ENCODE measurements at places on chromosomes 1 and 21. TPM values are rescaled to one million over a fixed set of nuclear protein-coding genes. Genes with fewer than 3 reads are reported as not detected.

Gene SFT2D2
- total RNA-seq, result 32.8 TPM

GRCh38 chr1:94993931-94994645 is 67.2 kb upstream of the CNN3 start:
- DNase-seq, result no peak

Gene ZFP69B
- 3.5 TPM for total RNA-seq

GRCh38 chr1:103112546-103112945 is 4.2 kb upstream of the COL11A1 start:
- DNase-seq, result no peak

Gene GSTM5
- total RNA-seq, result 12.3 TPM

DNA sequence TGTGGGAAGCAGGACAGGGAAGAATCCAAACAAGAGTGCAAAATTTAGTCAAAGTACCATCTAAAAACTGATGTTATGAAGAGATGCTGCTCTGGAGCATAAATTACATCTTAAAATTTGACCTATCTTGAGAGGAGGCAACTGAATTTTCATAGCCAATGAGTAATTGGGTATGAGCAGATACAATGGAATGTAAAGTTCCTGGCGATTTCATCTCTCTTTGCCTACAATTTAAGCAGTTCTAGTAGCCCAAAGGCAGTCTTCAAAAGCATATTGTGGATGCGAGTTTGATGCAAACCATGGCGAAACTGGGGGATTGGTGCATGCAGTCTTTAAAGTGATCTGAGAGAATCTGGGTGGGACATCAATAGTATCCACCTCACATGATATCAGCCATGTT is 1265.9 kb downstream of the BRINP3 start:
- no peak for DNase-seq

- no peak for DNase-seq
Observed at GRCh38 chr21:29347274-29347681, 48.6 kb downstream of the BACH1 start.

Gene S100A1
- total RNA-seq, result 5.6 TPM

Gene LCE3E
- 1.3 TPM for total RNA-seq

Data from skin of body (tissue), 3 donors.